ENCODE measurements at places on chromosomes 4 and X. TPM values are rescaled to one million over a fixed set of nuclear protein-coding genes. Genes with fewer than 3 reads are reported as not detected.

DNA sequence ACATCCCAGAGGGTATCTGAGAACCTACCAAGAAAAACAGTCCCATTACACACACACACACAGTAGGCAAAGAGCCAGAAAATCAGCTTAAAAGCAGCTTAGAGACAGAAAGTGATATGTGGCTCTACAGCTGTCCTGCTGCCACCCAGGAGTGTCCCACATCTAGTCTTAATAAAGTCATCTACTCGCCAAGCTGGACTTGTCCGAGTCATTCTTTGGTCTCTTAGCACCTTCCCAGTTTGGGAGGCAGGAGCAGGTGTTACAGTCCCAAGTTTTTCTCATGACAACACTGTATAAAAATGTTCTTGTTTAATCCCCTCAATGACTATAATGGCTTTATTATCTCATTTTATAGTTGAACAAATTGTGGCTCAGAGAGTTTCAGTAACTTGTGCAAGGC is 252.5 kb upstream of the CASK start:
- DNase-seq, result no peak

GRCh38 chrX:155819525-155819924 is 61.6 kb upstream of the VAMP7 start:
- DNase-seq, result no peak

DNA sequence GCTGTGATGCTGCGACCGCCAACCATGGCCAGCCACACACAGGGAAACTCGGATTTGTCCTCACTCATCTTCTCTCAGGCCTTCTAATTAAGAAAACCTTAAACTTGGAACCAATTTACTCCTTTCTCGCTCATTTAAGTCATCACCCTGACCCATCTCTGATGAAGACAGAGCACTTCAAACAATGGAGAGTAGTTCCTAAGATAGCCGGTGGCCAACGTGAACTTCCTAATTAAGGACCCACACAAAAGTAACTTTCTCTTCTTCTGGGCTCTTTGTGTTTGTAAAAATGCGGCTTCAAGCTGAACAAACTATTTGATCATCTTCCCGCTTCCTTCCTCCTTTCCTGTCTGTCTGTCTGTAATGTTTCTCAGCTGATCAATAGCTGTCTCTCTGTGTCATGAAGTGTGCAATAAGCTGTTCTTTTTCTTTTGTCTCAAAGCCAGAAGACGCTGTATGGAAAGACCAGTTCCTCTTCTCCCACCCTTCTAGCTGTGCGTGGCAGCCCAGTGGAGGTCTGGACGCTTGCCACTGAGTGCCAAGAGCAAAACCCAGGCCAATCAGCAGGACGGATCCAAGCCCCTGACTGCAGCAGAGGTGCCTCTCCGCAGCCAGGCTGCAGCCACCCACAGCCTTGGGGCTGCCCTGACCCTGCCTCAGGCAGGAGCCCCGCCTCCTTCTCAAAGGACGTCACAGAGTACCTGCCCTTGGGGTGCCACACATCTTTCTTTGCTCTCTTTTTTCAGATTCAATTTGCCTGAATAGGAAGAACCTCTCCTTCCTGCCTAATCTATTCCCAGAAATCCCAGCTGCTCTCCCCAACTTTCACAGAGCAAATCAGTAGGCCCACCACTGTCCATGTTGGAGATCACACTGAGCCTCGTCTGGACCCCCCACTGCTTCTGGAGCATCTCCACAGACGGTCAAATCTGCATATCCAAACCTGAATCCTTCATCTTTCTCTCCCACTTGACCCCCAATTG is 59.3 kb downstream of the MAML3 start:
- DNase-seq, result peak; percentile 95

- DNase-seq, result no peak
Measured at GRCh38 chrX:66015900-66016689, 23.8 kb downstream of the VSIG4 start.

DNA sequence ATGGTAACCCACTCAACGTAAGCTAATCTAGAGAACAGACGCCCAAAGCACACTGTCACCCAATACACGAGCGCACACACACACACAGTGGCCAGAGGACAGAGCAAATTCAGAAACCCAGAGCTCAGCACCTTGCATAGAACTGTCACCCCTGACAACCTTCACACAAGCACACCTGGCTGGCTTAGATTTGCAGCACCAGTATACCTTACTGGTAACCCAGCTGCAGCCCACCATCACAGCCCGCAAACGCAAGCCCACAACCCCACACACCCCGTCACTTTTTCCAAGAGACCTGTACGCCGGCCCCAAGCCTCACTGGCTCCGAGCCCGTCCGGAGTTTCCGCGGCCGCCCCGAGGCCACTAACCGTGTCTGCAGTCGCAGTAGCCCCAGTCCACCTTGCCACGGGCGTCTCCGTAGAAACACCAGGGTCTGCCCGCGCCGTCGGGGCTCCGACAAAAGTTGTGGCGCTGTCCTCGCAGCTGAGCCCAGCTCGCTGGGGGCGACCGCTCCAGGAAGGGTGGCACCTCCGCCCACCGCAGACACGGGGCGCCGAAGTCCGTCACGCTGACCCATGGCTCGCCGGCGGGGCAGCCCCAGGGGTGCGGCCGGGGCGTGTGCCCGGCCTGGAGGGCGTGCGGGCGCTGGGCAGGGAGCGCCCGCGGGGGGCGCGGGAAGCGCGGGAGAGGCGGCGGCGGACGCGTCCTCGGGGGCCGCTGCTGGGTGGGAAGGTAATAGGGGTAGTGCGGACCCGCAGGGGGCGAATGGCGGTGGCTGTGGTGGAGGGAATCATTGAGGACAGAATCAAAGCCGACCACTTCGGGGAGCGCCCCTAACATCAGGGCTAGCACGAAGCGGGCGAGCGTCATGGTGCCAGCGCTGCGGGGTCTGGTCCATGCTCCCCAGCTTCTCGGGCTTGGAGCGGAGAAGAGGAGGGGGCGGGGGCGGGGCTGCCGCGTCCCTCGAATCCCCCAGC is 664 bp downstream of the PRSS12 start:
- DNase-seq, result peak; percentile 51

- DNase-seq, result no peak
Measured at GRCh38 chr4:94032754-94033153, 174.9 kb upstream of the SMARCAD1 start.

- DNase-seq, result no peak
Measured at GRCh38 chr4:91322961-91323360, 980.8 kb upstream of the GRID2 start.

GRCh38 chrX:8649969-8650368 is 82.0 kb downstream of the ANOS1 start:
- DNase-seq, result no peak

DAPP1 gene
- 1.5 TPM for total RNA-seq

DNA sequence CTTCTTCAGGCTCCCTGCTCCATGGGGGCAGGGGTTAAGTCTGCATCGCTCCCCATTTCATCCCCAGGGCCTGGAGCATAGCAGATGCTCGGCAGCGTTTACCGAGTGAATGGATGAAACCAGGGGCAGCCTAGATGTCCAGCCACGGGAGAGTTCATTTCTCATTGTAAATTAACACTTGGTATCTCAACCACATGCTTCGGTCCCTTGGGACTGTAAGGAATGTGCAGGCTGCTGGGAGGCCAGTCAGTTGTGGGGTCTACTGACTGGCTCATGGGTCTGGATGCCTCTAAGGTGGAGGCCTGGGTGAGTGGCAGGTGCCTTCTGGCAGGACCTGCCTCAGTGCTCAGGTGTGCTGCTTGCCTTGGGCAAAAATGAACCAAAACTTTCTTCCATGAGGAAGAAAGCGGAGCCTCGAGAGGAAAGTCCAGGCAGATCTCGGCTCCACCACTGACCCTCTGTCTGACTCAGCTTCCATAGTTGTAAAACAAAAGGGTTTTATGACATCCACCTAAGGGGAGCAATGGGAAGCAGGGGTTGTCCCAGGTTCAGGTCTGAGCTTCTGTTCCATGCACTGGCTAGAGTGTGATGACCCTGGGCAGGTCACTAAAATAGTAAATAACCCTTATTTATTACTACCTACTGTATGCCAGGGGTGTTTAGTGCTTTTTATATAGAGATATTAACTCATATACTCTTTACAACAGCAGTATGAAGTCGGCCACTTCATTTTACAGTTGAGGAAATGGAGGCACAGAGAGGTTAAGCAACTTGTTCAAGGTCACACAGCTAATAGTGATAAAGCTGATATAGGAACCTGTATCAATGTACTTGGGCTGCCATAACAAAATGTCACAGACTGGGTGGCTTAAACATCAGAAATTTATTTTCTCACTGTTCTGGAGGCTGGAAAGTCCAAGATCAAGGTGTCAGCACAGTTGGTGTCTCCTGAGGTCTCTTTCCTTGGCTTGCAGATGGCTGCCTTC is 144.3 kb upstream of the STX18 start:
- no peak for DNase-seq

- DNase-seq, result no peak
Measured at GRCh38 chr4:78584863-78585547, 33.4 kb downstream of the ANXA3 start.

DNA sequence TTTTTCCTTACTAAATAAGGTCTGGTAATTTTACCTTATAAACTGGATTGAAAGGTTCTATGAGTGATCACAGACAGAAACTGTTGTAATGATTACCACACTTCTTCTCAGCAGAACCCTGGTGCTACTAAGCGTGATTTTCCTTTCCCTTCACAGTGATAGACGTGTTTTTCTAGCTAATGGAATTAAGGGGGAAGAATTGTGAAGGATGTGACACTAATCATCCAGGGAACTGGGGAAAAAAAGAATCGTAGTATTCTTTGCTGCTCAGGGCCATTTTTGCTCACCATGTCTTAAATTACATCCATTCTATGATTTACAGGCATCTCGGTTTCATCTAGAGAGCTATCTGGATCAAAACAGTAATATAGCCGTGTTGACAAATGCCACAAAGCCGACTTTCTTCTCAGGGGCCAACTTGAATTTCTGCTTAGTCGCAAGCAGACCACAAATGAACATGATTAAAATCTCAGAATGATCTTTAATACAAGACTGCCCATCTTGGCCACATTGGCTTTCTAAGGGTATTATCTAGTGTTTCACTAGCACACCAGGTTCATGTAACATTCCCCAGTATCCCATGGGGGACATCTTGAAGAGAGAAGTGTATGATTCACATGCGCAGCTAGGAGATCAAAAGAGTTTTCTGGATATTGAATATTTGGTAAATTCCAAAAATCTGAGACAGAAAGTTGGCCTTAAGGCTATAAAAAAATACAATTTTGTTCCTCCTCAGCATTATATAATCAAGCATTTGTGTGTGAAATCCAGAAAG is 154.0 kb downstream of the UGT8 start:
- DNase-seq, result no peak

GRCh38 chrX:2383735-2384134 is 117.0 kb downstream of the DHRSX start:
- no peak for DNase-seq

- DNase-seq, result peak; percentile 1
Measured at GRCh38 chrX:141989134-141989533, 85.4 kb downstream of the MAGEC1 start.

DNA sequence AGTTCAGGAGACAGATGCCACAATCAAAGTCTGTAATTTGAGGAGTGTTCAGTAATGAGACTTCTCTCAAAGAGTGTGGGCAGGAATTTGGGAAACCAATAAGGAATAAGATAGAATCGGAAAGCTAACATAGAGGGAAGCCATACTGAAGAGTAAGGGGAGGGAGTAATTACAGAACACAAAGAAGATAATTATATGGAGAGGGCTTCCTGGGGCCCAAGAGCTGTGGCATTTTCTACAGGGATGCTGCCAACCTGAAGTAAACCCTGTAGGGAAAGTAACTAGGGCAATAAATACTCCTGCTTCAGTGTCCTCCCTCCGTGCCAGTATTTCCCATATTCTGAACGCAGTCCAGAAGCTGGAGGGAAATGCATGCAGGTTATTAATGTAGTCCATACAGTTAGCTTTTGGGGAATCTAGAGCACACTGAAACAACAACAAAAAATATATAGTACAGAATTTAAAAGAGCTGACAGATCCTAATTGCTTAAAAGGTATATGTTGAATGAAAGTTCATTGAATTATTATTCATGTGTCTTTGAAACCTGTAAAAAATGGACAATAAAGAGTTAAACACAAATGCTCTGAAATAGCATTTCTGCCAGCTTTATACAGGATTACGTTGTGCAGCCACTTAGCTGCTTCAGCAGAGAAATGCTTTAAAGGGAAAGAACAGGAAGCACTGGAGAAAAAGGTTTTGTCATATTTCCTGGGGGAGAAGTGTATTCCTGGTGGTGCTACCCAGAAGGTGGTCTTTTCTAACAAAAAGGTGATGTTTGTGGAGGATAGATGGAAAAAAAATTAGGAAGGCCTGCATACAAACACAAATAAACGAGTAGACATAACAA is 48.0 kb downstream of the CXXC4 start:
- DNase-seq, result no peak

GABRG1 gene
- under 0.01 TPM for total RNA-seq

DNA sequence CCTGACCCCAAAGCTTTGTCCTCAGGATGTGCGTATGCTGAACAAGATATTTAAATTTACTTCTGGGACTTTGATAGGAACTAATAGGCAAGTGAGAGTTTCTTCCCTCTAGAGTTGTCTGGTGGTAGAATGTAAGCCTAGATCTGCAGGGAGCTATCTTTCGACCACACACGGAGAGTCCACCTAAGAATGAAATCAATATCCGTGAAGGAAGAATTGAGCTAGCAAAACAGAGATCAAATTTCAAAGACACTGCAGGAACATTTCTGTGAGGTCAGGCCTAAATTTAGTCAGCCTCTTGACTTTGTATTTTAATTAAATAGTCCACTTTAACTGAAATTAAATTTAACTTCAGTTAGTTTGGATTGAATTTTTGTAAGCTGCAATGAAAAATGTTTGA is 871.3 kb downstream of the RAB28 start:
- no peak for DNase-seq

DNA sequence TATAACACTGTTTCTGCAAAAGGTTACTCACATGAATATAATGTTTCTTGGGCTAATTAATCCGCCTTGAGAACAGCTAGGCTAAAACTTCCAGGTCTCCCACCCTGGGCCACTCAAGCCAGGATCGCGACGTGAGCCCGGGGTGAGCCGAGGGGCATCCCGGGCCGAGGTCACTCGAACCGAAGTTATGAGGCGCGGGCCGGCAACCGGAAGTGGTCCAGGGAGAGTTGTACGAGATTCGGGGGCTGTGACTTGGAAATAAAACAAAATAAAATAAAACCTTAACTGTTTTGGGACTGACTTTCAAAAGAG is 317 bp downstream of the CMC4 start:
- DNase-seq, result no peak

- no peak for DNase-seq
Measured at GRCh38 chr4:182492423-182492822, 249.2 kb downstream of the TENM3 start.

GRCh38 chr4:163665521-163666331 is 171.2 kb downstream of the TMA16 start:
- DNase-seq, result no peak

DNA sequence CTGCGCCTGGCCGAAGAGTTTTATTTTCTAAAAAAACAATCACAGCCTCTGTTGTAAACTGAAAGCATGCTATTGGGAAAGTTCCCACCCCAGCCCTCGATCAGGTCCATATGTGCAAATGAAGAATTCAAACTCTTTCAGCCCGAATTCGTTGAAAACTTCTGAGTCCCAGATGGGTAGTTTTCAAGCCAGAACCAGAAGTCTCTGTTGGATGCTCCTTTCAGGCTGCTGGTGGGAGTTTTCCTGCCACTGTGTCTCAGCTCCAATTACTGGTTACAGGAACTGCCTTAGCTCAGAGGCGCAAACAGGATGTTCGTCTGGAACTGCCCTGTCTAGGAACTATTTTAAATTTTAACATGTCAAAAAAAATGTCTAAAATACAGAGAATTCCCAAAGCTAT is 9.3 kb upstream of the ALG13 start:
- DNase-seq, result no peak

GRCh38 chrX:19897091-19897490 is 9.7 kb upstream of the SH3KBP1 start:
- DNase-seq, result no peak

GLRB gene
- total RNA-seq, result 0.88 TPM
